ENCODE measurements at places on chromosomes 2 and 18.

DNA sequence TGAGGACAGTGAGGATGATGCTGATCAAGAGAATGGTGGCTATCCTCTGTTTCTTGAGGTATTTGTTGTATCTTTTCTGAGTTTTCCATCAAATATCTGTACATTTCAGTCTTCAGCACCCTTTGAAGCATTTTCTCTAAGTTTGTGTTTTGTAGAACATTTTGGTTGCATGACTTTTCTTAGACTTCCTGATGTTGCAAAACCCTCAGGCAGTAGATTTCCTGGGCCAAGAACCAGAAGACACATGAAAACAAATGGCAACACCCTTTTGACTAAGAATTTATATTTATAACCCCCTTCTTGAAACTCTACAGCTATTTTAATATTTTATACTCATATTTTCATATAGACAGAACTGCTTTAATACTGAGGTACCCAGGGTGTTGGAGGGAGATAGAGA, 16.2 kb downstream of the HNMT start:
- DNase-seq = no peak

- no peak for DNase-seq
Observed at GRCh38 chr2:73610111-73610510, 32.1 kb downstream of the NAT8 start.

DNA sequence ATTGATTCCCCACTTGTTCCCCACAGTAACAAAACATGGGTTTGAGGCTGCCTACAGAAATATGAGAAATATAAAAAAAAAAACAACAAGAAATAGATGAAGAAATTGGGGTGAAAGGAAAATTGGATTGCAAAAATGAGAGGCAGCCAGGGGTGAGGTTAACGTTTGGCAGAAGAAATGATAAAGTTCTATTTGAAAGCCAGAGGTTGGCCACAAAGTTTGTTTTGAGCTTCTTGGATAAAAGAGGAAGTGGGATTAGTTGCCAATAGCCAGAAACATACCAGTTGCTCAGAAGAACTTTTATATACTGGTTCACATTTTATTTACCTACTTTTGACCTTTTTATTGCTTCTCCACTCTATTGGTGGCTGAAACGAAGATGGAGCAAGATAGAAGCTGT, 67.5 kb downstream of the FASTKD2 start:
- no peak for DNase-seq

GRCh38 chr18:13879937-13880336, 35.4 kb downstream of the MC2R start:
- DNase-seq = no peak

DNA sequence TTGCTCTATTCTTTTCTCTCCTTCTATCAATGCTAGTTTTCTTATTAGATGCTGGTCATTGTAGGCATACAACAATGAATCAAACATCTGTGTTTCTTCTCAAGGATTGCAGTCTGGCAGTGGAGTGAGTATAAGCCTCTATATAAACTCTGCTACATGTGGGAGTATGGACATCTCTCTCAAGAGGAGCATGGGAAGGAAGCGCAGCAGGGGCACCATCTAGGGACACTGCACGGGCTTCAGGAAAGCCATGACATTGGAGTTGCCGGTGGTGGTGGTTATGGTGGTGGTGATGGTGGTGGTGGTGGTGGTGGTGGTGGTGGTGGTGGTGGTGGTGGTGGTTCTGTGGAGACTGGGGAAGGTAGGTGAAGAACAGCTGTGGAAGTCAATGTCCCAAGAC, 462.6 kb downstream of the RNF144A start:
- DNase-seq = no peak

DNA sequence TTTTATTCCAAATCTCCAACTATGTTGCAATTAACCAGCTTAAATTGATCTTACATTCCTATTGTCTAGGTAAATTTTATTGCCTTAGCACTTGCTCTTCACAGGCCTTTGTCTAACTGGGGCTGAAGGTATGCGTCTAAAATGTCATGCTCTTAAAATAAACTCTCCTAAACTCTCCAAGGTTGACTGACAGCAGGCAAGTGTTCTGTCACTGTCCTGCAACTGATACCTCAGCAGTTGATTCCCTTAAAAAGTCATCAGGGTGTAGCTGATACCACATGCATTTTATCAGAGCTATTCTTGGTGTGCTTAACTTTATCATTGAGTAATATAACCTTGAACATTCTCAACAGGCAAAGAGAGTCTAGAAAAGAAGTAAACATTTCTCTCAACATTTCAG, 680 bp downstream of the TTN start:
- DNase-seq = no peak

- no peak for DNase-seq
Observed at GRCh38 chr2:26820932-26821331, 27.0 kb upstream of the DPYSL5 start.

DNA sequence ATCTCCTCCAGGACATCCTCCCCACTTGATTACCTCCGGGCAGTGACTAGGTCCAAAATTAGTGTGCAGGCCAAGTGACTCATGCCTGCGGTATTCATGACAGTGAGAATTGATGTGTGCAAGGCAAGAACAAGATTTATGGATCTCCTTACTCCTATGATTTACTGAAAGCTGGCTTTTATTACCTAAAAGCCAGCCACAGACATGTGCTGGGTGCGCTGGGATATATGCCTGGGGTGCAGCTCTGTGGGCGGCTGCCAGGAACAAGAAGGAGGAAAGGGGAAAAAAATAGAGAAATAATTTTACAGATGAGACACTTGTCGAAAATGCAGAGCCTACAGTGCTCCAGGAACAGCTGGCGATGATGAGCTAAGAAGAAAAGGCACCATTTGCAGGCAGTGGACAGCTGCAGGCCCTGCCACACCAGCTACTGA, 359.3 kb downstream of the CMPK2 start:
- DNase-seq = no peak

DNA sequence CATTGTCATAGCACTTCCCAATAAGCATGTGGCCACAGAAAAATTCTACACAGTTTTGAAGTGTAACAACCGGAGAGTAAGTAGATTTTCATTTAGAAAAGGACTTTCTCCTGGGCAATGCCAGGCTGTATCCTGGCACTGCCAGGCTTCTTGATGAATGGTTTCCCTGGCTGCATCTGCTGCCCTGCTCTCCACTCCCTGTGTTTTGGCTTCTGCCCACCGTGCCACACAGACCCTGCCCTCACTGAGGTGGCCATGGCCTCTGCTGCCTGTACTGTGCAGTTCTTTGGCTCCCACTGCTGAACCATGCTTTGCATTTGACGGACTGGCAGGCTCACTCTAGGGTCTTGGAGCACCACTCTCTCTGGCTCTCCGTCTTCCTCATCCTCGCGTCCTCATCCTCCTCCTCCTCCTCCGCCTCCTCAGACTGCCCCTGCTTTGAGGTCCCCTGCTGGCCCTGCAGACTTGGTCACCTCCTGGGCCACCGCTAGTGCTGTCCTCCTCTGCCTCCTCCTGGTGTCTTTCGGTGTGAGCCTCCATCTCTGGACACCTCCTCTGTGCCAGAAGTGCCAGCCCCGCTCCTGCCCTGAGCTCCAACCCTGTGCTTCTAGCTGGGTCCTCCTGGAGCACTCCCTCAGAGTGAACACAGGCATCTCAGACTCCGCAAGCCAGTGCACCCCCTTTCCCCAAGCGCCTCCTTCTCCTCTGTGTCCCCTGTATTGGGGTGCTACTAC, 45.9 kb upstream of the CNGA3 start:
- no peak for DNase-seq

GRCh38 chr18:24404591-24404990, 7.0 kb upstream of the OSBPL1A start:
- no peak for DNase-seq

DNA sequence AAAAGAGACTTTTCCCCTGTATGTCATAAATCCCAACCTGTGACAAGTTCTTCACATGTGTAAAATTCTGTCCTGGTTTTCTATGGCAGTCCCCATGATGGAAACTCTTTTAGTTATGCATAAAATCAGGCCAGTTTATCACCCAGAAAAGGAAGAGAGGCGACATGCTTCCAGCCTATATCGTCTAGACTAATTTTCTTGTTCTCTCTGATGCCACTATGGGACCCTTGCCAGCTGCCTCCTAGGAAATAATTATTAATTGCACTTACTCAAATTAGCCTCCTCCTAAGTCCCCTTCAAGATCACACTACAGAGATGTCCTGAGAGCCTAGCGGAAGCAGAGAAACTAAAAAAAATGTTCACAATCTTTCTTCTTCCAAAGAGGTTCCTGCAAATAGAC, 722.4 kb downstream of the NRXN1 start:
- DNase-seq = no peak

- no peak for DNase-seq
Observed at GRCh38 chr2:25979001-25979400, 3.3 kb downstream of the KIF3C start.

- DNase-seq = no peak
Observed at GRCh38 chr2:30691091-30691947, 115.9 kb downstream of the CAPN13 start.

All from CD8-positive, alpha-beta memory T cell (primary cell).